ENCODE measurements at places on chromosomes 3 and 15.
A peak's percentile ranks its signal among the peaks of the same experiment; 100 is the strongest.

- DNase-seq: no peak
Observed at GRCh38 chr3:35537265-35537664, 102.1 kb upstream of the ARPP21 start.

DNA sequence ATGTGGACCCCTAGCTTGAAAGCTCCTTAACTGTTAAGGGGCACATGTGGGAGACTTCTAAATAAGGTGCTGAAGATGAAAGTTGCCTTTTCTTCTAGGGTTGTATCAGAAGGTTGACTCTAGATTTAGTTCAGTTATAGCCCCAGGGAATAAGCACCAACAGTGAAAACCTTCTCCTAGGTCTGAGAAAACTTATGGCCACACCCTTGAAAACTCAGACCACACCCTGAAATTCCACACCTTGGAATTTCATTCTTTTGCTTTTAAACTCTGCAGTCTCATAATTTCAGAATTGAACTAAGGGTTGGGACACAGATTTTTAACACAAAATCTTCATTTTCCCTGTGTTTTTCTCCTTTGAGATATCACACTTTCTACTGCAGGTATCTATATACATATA, 355.8 kb upstream of the IL12A start:
- DNase-seq: no peak

- no peak for DNase-seq
Observed at GRCh38 chr3:197027151-197027895, 2.3 kb downstream of the MELTF start.

DNA sequence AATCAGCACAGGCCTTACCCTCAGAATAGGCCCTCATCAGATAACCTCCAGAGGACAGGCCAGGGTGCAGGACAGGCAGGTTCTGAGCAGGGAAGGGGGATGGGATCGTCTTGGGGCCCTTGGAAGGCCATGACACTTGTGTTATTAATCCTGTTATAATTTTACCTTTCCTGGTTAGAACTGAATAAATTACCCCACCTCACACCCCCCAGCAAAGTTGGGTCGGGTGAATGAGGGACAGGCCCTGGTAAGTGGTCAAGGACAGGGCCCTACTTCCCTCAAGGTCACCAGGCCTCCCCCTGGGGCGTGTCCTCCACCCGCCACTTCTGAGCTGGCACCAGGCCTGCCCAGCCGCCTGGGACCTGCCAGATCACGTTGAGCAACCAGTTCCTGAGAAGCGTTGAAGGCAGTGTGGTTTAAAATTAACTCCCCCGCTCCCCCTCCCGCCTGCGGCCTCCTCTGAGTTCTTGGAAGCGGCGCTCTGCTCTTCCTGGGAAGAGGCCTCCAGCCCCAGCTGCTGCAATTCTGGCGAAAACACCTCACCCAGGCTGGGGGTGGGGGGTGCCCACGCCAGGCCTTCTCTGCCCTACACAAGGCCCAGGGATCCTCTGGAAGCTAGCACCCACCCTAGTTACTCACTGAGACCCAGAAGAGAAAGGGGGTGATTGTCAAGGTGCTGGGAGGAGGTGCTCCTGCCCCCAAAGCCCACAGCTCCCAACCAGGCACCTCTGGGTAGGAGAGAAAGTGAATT, 10.6 kb downstream of the CISH start:
- peak; percentile 52 for DNase-seq

DNA sequence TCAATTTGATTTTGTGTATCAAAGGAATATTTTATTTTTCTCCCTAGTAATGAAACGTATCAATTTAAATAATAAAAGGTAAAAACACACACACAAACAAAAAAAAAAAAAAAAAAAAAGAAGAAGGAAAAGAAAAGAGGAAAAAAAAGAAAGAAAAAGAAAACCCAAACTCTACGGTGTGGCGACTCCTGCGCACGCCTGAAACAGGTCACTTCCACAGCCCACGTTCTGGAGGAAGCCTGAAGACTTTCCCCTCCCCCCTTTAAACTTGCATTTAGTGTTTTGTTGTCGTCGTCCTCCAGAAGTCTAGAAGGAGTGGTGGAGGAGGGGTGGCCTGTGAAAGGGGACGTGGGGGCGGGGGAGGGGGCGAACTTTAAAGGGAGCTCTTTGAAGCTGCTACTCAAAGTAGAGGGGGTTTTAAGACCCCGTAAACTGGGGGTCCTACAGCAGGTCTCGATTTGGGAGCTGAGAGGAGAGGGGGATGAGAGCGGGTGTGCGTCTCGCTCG, 2.3 kb upstream of the TLE3 start:
- DNase-seq: no peak

DNA sequence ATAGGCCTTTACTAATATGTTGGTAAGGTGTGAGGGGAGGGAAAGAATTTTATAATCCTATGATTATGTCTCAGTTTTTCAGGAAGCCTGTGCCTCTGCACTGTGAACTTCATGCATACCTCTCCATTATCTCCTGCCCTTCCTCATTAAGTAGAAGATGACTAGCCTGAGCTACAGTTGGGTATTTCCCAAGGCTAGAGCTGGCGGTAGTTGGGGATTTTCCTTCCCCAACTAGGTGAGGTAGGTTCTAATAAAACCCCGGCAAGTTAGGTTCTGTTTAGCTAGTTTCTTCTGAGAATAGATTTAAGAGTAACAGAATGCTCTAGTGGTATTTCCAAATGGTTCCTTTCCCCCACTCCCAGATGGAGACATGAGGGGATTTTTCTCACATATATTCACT, 414.5 kb downstream of the GRM7 start:
- no peak for DNase-seq

GRCh38 chr3:106172780-106173179, 304.0 kb upstream of the CBLB start:
- DNase-seq: no peak

GRCh38 chr3:25664812-25665314, at the start of gene TOP2B:
Gene TOP2B, minus strand, starts transcription at chr3:25664907. Its CDS starts 610 bp downstream, at chr3:25664297.
- DNase-seq: peak; percentile 81

DNA sequence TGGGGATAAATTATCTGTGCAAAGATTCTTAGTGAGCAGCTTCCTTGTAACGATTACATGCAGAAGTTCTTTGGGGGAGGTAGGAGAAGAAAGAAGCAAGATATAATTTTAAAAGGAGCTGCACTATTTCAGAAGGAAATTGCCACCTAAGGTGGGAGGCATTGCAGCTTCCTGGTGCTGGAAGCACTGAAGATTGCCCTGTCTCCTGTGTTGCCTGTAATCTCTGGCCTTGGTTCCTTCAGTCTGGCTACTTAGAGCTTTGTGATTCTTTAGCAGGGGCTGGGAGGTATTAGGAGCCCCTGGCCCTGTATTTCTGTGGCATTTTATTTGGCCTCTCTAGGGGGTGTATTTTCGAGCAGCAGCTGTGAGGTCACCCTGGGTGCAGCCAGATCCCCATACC, 35.5 kb downstream of the CACNA2D3 start:
- no peak for DNase-seq

GRCh38 chr3:20575146-20575545, 389.1 kb upstream of the SGO1 start:
- no peak for DNase-seq

GRCh38 chr3:13144163-13145023, 71.2 kb upstream of the IQSEC1 start:
- DNase-seq: no peak

DNA sequence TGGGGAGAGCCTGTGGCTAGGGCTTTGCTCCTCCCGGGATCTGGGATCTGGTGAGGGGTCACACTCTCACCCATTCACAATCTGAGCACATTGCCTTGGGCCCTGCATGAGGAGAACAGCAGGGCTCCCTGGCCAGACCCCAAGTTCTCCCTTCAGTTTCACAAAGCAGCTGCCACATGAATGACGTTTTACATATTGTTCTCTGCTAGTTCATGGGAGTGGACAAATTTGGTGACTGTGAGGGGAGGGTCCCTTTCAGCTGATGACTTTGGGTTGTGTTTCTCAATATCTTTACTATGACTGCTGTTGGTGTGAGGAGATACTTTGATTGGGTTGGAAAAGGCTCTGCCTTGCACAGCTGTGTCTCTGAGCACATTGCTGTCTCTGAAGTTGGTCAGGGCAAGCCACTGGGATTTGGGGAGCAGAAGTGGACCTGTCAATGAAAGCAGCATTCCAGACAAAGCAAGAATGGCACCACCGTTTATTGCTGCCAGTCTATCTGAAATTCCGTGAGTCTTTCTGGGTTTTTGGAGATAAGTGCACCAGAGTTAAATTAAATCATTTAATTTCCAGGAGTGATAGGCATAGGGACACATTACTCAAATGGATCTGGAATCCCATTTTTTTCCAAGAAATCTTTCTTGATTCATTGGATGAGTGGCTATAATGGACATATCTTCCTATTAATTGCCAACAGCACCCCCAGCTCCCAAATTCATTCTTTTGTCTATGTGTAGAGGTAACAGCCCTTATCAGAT, 10.3 kb downstream of the TIMP4 start:
- DNase-seq: no peak

- DNase-seq: no peak
Observed at GRCh38 chr15:88908123-88908522, 5.1 kb downstream of the MFGE8 start.

DNA sequence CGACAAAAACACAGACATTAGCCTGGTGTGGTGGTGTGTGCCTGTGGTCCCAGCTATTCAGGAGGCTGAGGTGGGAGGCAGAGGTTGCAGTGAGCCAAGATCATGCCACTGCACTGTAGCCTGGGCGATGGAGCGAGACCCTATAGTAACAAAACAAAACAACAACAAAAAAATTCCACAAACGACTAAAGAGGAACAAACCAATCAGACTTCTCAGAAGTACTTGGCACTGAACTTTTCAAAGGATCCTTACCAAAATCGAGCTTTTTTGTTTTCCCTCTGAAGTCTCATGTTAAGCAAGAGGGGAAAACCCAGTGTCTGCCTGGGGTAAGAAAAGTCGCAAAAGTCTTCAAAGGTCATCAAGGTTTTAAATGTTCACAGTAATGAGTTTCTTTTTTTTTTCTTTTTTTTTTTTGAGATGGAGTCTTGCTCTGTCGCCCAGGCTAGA, 30.1 kb upstream of the TFRC start:
- no peak for DNase-seq

GRCh38 chr3:37163262-37164015, 10.9 kb downstream of the LRRFIP2 start:
- DNase-seq: no peak

DNA sequence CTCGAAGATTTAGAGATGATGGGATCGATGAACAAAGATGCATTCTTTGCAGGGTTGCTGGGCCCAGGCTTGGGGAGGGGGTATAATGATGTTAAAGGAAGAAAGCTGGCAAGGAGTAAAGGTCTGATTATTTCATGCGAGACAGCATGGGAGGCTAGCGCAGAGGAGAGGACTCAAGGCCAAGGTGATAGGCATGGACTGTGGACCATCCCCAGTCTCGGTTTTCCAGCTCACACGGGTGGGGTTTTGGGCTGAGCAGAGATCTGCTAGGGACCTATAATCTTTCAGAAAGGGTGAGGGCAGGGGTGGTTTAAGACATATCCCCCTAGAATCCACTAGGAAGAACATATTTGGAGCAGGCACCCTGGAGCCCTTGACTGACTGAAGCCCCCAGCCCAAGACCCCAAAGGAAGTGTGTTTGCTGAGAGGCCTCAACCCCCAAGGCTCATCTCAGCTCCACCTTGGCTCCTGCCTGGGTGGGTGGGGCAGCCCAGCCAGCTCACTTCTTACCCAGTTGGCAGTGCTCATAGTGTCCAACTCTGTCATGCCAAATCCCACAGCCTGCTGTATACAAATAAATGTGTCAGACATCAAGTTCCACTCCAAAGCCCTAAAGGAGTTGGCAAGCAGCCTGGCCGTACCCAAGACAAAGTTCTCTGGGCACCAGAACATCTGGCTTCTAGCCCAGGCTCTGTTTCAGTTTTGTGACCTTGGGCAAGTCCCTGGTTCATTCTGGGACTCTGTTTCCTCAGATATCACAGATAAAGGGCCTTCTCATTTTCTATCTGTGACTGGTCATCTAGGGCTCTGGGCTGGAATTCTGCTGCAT, 17.9 kb downstream of the ACSBG1 start:
- no peak for DNase-seq

DNA sequence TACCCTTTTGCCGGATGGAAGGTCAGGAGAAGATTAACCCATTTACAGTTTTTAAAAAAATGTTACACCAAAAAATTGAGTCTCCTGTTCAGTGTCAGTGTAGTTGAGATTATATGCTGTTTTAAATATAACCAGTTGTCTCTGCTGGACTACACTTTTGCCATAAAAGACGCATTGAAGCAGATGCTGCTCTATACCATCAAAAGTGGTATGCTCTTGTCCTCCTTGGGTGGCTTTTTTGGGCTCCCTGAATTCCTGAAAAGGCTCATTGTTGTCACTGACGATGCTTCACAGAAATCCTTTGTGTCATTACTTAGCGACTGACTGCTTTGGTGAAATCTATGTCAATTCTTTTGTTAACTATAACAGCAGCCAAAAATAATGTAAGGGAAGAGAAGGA, 133.9 kb upstream of the SKOR1 start:
- no peak for DNase-seq

DNA sequence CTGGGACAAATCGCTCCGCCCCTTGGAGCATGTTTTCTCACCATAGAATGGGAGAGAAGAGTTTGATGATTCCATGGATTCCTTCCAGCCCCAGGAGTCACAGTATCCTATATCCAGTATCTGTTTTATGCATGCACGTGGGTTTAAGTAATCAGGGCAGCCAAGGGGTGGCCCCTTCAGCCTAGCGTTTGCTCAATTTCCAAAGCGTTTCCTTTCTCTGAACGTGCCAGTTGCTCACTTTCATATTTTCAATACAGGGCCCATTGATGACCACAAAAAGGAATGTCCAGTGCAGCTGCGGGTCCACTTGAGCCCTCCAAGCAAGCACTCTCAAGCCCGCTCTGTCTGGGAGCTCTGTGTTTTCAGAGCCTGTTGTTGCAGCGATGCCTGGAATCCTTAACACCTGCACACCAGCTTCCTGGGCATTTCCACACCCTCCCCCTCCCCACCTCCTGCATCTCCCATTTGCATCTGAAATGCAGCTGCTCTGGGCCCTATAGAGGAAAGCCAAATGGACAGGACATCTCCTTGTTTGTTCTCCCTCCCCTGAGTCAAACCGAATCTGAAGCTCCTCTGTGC, 164.3 kb upstream of the LPP start:
- DNase-seq: no peak

DNA sequence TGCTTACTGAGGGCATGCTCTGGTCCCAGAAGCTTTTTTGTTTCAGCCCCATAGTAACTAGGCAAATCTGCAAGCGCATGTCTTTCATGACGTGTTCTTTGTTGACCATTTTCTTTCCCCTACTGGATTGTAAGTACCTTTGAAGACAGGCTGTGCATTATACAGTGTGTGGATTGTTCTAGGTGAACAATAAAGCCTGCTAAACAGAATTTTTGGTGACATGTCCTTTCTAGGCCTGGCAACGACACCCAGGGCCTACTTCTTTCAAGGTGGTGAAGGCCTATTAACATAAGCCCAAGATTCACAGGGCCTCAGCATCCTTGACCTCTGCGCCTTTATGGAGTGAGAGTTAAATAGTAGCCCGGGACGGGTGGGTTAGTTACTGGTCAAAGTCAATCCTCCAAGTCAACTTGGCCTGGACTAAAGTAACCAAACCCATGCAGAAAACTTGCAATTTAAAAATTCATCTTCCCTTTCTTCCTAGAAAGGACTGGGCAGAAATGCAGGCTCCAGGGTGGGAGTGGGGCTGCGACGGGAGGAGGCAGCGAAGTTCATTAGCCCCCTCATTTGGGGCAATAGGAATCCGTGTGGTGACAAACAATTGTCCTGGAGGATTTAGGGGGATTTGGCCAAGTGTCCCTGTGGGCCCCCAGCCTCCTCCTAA, 37.6 kb upstream of the TRIM71 start:
- DNase-seq: no peak

All from activated CD8-positive, alpha-beta memory T cell treated with anti-CD3 and anti-CD28 coated beads for 1 hour (primary cell).